ENCODE measurements at places on chromosomes 4 and X. TPM values are rescaled to one million over a fixed set of nuclear protein-coding genes. Genes with fewer than 3 reads are reported as not detected.

SHROOM2 gene
- 21.9 TPM for total RNA-seq

RAB9B gene
- total RNA-seq = 42.9 TPM

CDKL2 gene
- 53.2 TPM for total RNA-seq

BANK1 gene
- not detected for total RNA-seq

SPATA18 gene
- total RNA-seq = 2.8 TPM

ZNF518B gene
- total RNA-seq = 100 TPM

TMEM144 gene
- total RNA-seq = 4.4 TPM

FAM241A gene
- total RNA-seq = 6.3 TPM

IBSP gene
- not detected for total RNA-seq

SCD5 gene
- 270 TPM for total RNA-seq
